ENCODE measurements at places on chromosomes 5 and 9.
A peak's percentile ranks its signal among the peaks of the same experiment; 100 is the strongest.

DNA sequence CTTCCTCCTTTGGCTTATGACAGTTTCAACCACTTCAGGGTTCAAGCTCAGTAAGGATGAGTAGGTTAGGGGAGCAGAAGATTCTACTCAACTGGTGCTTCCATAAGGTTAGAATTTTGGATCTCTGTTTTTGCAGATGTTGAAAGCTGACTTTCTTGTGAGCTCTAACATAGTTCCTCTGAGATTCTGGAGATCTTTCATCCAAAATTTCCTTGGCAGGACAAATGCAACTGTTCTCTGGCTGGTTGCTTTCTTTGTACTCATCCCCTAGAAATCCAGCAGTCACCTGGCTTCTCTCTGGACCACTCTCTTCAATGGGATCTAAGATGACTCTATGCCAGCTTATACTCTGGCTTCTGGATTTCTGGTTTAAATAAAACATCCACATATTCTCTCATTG, 189.6 kb downstream of the ESM1 start:
- no peak for DNase-seq

GRCh38 chr9:134208981-134209725, 44.8 kb upstream of the RNU6ATAC start:
- no peak for DNase-seq

- DNase-seq = no peak
These were observed 324.4 kb upstream of the MPDZ start for GRCh38 chr9:13603921-13604320.

DNA sequence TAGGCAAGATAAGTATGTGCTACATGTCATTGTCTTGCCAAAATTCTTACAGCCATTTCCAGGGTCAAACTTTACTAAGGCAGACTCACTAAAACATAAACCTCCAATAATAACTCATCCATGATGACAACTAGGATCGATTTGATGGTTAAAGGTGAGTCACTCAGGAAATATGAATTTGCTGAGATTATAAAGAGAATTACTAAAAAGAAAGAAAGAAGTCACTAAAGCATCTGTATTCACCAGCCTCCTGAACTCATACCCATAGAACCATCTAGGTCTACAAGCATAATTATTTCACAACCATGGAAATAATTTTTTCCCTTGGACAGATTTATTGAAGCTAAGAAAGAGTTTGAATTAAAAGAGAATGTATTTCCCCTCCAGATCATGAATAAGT, 258.6 kb downstream of the TLE1 start:
- no peak for DNase-seq

DNA sequence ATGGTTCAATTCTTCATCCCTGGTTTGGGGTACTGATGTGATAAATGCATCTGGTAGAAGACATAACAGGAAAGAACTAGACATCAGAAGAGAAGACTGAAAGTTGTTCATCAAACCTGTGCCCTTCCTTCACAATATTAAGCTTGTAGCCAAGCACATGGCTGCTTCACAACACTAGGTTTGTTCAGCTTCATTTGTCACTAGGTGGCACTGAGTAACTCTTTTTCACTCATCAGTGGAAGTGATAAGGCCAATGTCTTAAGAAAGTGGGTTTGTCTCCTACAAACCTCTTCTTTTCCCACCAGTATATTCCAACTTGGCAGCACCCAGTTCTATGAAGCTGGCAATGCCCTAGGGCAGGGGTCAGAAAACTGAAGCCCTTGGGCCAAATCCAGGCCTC, 26.9 kb downstream of the ZNF484 start:
- peak; percentile 31 for DNase-seq

- no peak for DNase-seq
These were observed 151.5 kb downstream of the RGS3 start for GRCh38 chr9:113614843-113615648.

DNA sequence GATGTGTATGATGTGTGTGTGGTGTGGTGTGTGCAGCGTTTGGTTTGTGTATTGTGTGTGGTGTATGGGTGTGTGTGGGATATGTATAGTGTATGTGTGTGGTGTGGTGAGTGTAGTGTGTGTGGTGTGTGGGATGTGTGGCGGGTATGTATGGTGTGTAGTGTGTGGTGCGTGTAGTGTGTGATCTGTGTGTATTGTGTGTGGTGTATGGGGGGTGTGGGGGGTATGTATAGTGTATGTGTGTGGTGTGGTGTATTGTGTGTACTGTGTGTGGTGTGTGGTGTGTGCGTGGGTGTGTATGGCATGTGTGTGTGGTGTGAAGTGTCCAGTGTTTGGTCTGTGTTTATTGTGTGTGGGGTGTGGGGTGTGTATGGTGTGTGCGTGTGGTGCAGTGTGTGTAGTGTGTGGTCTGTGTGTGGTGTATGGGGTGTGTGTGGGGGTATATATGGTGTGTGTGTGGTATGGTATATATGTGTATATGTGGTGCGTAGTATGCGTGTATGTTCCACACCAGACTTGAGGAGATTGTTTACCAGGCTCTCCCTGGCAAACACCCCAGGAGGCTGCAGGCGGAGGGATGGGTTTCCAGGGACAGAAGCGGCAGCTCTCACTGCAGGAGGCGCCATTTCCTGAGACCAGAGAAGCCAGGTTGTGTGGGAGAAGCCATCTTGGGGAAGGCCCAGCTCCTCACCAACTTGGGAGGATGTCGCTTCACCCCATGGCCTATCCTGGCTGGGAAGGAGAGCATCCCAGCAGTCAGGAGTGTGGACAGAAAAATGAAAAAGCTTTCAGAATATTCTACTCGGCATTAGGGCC, 138.1 kb downstream of the NXNL2 start:
- peak; percentile 2 for DNase-seq

GRCh38 chr5:152701305-152701949, 296.3 kb upstream of the NMUR2 start:
- DNase-seq = no peak

DNA sequence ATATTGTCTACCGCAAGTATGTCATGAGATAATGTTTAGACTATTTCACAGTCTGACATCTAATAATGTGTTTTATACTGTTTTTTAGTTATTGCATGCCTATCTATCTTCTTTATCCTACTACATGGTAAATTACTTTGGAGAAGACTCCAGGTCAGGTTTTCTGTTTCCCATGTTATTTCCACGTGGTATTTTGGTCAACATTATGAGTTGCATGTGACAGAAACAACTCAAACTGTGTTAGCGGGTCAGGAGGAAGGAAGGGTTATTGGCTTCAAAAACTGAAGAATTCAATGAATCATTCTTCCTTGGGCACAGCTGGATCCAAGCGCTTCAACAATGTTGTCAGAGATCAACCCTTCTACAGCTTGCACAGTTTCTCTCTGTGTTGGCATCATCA, 252.1 kb upstream of the CCNG1 start:
- DNase-seq = no peak

GRCh38 chr9:546797-547223, 294.7 kb upstream of the DMRT1 start:
- DNase-seq = peak; percentile 51

GRCh38 chr9:37512437-37512836, 26.7 kb downstream of the POLR1E start:
- no peak for DNase-seq

DNA sequence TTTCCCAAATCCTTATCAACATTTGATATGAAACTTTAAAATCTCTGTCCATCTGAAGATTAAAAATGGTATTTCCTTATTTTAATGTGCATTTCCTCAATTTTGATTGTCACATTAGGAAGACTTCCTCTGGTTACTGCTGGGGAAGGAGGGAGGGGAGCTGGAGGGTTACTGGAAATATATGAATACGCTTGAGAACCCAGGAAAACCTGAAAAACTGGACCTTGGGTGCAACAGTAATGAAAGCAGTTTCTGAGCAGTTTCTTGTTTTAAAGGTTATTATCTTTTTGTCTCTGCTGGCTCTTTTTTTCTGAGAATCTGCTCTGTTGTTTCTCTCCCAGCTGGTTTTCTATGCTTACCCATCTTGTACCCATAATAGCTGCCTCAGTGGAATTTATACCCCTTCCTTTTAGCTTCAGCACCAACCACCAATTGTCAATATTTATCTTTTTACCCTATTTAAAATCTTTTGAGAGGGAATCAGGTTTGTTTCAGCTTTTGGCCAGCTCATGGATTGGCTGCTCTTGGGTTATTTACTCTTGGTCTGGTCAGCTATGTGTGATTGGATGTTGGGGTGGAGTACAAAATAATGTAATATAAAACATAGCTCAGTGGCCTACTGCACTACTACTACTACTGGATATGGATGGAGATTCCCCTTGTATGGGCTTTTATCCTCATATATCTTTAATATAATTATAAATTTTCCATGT, 67.4 kb downstream of the UNC13B start:
- no peak for DNase-seq

DNA sequence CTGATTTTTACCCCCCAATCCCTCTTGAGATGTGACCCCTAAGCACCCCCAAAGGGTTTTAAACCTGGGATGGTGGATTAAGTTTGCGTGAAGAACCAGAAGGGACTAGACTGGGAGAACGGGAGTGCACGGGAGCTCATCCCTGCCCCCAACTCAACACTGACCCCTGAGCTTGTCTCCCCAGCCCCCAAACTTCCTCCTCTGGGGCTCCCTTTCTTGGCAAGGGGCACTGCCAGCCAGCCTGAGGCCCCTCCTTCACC, 5.0 kb upstream of the SET start:
- DNase-seq = no peak

DNA sequence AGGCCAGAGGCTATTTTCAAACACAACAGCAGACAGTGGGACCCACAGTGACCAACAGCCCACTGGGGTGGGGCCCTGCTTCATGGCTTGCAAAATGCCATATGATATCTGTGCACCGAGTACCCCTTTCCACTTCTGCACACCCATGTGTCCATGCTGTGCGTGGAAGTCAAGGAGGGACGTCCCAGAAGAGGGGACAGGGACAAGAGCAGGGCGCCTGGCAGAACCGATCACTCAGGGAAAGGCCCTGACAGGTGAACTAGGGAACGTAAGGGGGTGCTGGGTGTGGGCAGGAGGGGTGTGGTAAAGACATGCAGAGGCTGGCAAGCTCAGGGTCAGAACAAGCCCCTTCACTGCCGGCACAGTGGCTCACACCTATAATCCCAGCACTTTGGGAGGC, 7.6 kb upstream of the TTLL11 start:
- DNase-seq = no peak

- no peak for DNase-seq
These were observed 237.5 kb upstream of the ADRA1B start for GRCh38 chr5:159678657-159679392.

DNA sequence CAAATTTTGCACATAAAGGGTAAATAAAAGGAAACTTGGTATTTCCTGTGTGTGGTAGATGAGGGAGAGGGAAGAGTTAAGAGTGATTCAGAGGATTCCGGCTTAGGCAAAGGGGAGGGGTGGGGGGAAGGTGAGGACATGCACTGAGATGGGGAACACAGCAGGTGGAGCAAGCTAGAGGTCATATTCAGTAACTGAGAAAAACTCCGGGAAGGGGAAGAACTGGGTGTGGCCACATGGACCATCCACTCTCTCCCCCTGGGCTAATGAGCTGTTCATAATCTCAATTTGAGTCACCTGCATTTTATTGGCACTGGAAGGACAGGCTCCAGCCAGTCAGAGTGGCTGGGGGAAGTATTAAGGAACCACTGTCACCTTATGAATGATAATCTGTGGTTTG, 45.1 kb upstream of the UGCG start:
- no peak for DNase-seq

GRCh38 chr5:951940-952596, 56.5 kb upstream of the NKD2 start:
- DNase-seq = no peak

GRCh38 chr9:124458441-124458840, 8.2 kb downstream of the ADGRD2 start:
- DNase-seq = no peak

DNA sequence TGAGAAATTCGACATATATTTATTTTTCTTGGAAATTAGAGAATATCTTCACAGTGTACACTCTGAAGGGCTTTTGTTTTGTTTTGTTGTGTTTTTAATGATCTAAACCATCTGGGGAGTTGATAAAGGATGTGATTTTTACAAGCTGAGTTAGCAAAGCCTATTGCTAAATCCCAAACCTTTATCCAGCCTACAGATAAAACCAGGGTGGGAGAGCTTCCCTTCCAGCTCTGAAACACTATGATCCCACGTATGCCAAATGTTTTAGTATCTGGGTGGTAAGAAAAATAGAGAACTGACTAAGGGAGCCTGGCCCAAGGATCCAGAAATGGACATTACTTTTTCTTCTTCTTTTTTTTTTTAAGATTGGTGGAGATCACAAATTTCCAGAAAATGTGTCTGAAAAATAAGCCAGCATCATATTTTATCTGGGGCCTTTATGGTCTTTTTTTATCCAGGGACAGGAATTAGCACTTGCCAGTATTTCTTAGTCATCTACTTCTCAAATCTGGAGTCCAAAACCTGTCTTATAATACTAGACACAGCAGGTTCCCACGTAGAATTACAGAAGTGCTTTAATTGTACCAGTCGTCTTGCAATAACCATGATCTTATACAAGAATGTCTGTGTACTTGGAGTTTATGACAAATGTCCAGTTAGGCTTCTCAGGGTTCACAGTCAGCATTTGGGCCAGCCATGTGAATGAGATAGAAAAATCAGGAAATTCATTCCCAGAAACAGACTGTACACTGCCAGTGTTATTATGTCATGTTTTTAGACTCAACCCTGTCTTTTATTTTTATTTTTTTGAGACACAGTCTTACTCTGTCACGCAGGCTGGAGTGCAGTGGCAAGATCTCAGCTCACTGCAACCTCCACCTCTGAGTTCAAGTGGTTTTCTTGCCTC, 290.8 kb upstream of the MPDZ start:
- no peak for DNase-seq

DNA sequence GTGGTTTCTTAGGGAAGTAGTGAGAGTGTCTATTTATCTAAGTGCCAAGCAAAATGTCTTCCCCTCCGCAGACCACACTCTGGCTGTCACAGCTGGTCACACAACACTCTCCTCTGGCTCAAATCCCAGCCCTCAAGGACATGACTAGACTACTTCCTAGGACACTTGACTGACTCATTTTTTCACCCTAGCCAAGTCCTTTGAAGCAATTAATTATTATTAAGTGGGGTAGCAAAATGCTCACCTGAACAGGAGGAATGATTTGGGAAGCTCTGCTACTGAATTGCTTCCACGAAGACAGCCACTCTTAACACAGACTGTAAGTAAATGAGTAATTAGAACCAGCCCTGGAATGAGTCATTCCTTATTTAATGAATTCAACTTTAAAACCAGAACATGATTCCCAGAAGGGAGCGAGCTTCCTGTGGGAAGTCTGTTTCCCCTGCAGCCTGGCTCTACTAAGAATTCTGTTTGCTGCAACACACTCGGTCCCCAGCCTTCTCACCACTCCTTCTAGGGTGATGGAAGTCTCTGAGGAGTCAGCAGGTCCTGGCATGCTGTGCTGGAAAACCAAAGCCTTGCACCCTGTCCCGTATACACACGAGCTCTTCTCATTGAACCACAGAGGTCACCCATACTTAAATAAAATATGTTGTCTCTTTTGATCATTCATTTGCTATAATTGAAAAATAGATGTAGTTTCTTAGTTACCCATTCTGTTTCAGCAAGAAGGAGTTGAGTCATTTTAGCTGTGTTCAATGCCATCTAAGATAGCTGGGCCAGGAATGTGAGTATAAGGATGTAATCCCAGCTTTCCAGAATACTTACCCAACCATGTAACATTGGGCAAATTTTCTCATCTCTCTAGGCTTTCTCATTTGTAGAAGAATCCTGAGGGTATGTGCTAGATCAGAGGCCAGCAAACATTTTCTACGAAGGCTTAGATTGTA, 218.6 kb upstream of the RASEF start:
- peak; percentile 73 for DNase-seq

GRCh38 chr5:168413062-168413461, 73.2 kb upstream of the RARS1 start:
- no peak for DNase-seq

- DNase-seq = no peak
These were observed 121.3 kb upstream of the KLF9 start for GRCh38 chr9:70535546-70536323.

- DNase-seq = no peak
These were observed 129.0 kb downstream of the SREK1 start for GRCh38 chr5:66273121-66273520.

Measured in hematopoietic multipotent progenitor cell treated with erythropoietin and hydrocortisone succinate and interleukin-3 and kit ligand, for 4 days (in vitro differentiated cells).